ENCODE measurements at places on chromosomes 5 and 9. TPM values are rescaled to one million over a fixed set of nuclear protein-coding genes. Genes with fewer than 3 reads are reported as not detected.

SPACA9 gene
- polyA plus RNA-seq, result 4.5 TPM

HEMGN gene
- polyA plus RNA-seq, result 0.06 TPM

TAF1L gene
- polyA plus RNA-seq, result not detected

DNA sequence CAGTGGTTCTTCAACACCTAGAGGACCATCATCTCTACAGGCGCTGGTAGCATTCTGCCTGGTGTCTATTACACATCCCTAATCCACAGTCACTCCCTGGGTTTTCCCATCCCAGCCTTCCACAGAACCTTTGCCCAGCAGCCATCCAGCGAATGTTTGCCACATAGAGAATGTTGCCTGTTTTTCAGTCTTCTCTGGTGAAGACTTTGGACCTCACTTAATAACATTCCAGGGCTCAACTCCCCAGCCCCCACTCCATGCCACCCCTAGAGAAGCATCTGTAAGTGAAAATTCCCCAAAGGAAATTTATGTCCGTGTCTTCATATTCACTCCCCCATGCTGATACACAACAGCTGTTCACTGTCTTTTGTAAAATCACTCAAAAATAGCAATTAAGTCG lies 249.6 kb downstream of the AOPEP start:
- no peak for DNase-seq

DNA sequence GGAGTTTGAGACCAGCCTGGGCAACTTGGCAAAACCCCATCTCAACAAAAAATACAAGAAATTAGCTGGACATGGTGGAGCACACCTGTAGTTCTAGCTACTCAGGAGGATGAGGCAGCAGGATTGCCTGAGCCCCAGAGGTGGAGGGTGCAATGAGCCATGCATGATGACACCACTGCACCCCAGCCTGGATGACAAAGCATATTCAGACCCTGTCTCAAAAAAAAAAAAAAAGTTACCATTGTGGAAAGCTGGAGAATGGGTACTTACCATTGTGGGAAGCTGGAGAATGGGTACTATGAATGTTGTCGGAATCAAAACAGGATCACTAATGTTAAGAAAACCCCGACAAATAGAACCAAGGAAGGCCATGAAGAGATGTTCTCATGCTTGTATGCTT lies 25.7 kb downstream of the HINT1 start:
- DNase-seq, result no peak

DNA sequence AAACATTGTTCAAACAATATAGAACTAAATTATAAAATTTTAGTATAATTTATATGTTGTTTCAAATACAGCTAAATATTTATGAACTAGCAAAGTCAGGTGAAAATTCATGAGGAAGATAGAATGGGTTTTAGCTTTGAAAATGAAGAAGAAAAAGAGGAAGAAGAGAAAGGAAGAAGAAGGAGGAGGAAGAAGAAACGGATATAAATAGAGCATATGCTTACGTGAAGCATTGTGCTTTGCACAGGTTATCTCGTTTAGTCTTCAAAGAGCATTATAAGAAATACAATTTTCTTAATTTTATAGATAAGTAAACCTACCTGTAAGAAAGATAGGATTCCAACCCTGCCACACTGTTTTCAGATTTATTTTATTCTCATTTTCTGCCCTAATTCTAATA lies 620.6 kb upstream of the DAB2 start:
- DNase-seq, result no peak

GRCh38 chr5:150073086-150073625 lies 13.2 kb downstream of the CSF1R start:
- no peak for DNase-seq

- DNase-seq, result no peak
Measured at GRCh38 chr9:85516976-85517637, 224.6 kb downstream of the AGTPBP1 start.

DNA sequence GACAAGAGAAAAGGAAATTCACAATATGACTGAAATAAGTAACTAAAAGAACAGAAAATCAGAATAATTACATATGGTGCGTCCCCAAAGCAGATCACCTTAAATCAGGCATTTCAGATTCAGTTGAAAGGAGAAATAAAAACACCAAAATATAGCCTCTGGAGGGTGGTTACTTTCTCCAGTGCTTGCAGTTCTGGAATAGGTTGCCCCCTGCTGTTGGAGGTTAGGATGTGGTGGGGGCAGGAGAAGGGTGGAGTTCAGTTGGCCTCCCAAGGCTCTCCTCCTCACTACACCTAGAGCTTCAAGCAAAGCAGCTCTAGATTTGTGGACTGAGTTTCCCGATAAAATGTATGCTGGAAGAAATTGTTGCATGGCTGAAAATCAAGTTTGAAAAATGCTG lies 338.2 kb upstream of the TLE4 start:
- peak; percentile 16 for DNase-seq

GRCh38 chr5:143606043-143606752 lies 202.7 kb upstream of the NR3C1 start:
- DNase-seq, result no peak

DNA sequence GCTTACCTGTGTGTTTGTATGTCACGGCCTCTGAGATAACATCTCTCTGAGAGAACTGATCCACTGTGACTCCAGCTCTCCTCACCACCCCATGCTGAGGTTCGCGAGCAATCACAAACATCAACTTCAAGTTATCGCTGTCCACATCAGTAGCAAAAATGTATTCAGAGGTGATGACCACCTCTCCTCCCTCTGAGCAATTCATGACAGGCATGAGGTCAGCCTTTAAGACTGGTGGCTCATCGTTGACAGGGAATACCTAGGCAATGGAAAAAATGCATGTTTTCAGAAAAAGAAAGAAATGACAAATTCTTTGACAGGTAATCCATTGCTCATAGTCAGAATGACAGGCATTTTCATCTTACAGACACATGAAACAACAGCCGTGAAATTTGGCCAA lies 90.3 kb upstream of the CER1 start:
- no peak for DNase-seq
